ENCODE measurements at places on chromosomes 11 and 22.

DNA sequence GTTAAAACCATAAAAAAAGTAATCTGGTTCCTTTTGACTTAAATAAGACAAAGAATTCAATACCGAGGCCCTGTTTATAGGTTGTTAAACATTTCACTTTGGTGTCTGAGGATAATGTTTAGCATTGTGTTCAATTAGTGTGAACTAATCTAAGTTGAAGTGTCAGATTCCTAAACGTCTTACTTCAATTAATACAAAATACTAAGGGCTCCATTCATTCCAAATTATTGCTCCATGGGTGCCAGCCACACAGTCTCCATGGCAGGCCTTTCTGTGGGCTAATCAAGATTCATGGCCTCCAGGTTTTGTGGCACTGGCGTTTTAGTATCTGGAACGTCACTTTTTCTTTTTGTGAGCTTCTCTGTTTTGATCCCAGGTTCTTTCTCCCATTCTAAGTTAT lies 89.4 kb downstream of the TMEM135 start:
- no peak for DNase-seq

- no peak for DNase-seq
Observed at GRCh38 chr22:42172773-42173172, 42.2 kb upstream of the CYP2D6 start.

GRCh38 chr11:70618431-70619101 lies 220.2 kb downstream of the CTTN start:
- DNase-seq = no peak

GRCh38 chr11:58562375-58562800 lies 13.3 kb downstream of the LPXN start:
- no peak for DNase-seq

DNA sequence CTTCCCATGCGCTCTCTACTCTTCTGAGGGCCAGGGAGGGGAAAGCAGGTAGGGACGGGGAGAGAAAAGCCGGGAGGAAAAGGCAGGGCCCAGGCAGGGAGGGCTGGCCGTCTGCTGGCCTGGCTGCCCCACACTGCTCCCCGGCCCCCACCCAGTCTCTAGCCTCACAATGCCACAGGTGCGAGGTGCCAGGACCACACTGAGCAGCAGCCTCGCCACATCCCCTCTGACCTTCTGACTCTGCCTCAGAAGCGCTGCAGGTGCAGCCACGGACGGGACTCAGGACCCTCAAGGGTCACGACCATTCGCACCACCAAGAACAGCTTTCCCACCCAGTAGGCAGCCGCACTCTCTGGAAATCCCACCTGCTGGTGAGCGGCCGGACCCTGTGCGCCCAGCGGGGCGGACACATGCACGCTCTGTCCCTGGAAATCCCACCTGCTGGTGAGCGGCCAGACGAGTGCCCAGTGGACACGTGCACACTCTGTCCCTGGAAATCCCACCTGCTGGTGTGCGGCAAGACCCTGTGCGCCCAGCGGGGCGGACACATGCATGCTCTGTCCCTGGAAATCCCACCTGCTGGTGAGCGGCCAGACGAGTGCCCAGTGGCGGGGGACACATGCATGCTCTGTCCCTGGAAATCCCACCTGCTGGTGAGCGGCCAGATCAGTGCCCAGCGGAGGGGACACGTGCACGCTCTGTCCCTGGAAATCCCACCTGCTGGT lies 20.1 kb downstream of the TOLLIP start:
- DNase-seq = no peak

DNA sequence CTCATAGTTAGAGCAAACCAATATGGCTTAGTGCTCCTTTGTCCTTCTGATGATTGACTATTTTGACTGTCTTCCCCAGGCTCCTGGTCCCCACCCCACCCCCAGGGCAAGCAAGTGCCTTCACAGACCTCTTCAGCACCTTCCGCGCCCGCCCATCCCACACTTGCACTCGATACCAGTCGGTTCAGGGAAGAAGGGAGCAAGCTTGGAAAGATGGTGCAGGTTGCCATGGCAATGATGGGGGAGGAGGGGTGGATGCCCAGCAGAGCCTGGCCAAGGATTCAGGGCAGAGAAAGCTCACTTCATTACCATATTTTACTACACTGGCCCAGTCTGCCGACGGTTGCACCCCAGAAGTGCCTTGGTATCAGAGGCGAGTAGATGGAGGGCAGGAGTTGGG lies 2.2 kb downstream of the TMEM132A start:
- no peak for DNase-seq

- no peak for DNase-seq
Observed at GRCh38 chr22:31530823-31531195, 34.5 kb downstream of the SFI1 start.

DNA sequence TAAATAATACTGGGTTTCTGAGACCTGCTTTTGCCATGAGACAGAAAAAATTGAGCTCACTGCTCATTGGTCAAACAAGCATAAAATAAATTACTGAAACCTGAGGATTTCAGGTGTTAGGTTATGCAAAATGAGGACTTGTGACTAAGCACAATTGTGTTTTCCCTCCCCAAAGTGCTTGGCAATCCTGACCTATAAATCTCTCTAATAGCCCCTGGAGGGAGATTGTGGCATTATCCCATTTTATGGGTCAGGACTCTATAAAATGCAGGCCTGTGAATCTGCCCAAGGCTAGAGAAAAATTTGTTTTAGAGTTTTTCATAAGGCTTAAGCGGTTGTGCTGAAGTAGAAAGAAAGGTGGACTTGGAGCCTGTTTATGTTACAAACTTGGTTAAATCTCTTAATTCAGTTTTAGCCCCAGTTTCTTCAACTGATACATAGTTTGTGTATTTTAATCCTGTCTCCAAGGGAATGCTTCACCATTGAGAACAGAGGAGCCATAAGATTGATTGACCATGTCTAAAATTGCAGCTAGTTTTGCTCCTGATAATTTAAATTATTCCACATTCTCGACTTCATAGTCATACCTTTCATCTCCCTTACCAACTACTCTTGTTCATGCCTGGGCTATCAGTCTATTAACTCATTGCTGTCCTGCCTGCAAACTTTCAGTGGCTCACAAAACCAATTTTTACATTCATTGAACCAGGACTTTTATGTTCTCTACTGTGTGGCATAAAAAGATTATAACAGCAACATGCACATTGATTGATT lies 63.6 kb upstream of the LRRC4C start:
- DNase-seq = no peak

- DNase-seq = no peak
Observed at GRCh38 chr11:68505596-68505995, 45.0 kb downstream of the PPP6R3 start.

GRCh38 chr11:44855493-44855849 lies 95.2 kb downstream of the TP53I11 start:
- DNase-seq = no peak

DNA sequence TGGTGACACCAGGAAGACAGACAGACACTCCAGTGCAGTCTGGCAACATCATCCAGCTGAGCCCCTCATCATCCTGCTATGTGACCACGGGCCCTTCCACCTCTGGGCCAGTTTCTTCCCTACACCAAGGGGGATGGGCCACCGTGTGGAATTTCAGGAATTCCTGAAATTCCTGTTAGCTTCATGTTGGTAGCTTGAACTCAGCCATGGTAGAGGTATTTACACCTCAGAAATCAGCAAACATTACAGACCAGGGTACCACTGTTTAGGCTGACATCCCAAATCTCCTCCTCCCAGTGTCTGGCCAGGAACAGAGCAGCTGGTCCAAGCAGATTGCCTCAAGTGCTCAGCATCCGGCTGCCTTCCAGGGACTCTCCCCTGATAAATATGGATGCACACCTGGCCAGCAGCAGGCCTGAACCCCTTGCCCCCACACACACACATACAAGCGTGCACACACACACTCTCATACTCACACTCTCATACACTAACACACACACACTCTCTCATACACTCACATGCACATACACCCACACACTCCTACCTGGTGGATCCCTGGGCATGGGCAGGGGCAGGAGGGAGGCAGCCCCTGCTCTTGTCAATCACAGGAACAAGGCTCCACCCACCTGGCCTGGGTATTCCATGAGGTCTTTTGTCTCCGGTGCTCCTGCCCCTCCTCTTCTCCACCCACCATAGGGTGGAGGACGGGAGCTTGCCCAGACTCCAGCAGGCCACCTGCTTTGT lies 85.2 kb downstream of the BUD13 start:
- DNase-seq = no peak

DNA sequence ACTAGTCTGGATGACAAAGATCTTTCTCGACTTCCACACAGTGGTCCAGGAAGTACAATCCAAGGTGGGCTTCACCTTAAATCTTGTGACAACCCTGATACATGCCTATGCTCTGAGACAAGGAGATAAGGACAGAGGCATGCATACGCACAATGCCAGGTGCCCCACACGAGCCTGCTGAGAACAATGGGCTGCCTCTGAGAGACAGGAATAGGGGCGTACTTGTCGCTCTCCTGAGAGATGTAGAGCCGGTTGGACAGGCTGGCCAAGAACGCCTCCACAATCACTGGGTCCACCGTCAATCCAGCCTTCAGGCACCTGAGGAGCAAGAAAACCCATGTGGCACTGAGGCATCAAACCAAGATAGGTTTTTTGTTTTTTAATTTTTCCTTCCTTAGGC lies 25.5 kb downstream of the SERPIND1 start:
- DNase-seq = no peak

GRCh38 chr11:9765320-9766101 lies 101.6 kb downstream of the SWAP70 start:
- DNase-seq = no peak

DNA sequence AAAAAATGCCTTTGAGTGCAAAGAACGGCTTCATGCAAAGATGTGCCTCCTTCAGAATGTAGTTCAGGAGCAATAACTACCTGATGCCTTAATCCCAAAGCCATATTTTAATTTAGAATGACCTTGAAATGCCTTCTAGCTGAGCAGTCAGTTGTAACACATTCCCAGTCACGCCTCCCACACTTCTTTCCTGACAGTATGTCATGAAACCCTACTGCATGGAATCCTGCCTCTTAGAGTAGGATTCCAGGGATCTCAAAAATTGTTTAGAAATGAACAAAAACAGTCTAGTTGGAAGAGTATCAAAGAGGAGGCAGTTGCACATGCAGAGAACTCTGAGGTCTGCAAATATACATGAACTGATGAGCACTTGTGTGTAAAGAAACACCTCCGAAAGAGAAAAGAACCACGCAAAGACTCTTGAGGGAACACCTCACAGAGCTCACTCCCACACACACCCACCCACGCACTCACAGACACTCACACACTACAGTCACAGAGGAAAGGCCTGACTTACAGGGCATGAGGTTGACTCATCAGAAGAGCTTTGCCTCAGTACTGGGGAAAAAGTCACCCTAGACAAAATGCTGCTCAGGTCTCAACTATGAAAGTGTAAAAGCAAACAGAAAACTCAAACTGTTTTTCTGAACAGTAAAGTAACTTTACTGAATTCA lies 77.4 kb downstream of the GGTLC2 start:
- DNase-seq = no peak

DNA sequence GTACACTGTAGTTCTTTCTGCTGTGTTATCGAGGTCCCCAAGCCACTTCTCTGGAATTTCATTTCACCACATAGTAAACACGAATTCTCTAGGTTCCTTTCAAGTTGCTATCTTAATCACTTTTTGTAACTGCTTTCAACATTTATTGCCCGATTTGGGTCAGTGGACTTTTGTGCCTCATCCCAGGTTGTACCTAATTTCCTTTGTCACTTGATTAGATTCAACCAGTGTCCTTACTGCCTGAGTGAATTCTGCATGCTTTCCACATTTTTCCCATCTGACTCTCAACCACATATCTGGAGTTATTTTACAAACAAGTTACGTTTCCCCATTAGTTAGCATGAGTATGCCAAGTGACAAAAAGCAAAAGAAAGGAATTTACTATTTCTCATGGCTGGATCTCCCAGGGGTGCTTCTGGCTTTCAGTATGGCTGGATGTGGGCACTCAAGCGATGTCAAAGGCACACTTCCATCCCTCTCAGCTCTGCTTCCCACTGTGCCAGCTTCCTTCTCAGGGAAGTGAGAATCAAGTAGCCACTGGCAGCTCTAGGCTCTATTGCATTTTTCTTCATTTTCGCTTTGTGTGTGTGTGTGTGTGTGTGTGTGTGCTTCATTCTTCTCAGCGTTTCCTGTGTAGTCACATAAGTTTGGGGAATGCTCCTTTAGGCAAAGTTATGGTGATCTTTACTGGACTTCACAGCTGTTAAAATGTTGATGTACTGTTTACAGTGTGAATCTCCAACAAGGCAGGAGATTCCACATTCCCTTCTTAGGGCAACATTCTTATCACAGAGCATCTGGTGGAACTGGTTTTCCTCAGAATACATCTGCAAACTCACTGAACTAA lies 128.9 kb downstream of the DBX1 start:
- no peak for DNase-seq

GRCh38 chr11:73729594-73730206 lies 31.2 kb downstream of the RAB6A start:
- DNase-seq = peak; percentile 69

DNA sequence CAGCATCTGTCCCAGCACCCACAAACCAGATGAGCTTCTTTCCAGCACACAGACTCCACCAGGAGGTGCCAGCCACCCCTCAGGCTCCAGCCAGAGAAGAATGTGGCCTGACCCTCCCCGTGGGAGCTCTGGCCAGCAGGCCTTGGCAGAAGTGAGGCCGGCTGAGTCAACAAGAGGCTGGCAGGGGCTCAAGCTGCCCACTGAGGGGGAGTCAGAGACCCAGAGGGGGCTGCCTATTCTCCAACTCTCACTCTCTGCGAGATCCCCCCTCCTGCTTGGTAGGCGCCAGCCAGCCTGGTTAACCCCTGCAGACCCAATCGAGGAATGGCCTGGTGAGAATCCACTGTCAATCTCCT lies 10.6 kb upstream of the CDC42EP1 start:
- peak; percentile 93 for DNase-seq

DNA sequence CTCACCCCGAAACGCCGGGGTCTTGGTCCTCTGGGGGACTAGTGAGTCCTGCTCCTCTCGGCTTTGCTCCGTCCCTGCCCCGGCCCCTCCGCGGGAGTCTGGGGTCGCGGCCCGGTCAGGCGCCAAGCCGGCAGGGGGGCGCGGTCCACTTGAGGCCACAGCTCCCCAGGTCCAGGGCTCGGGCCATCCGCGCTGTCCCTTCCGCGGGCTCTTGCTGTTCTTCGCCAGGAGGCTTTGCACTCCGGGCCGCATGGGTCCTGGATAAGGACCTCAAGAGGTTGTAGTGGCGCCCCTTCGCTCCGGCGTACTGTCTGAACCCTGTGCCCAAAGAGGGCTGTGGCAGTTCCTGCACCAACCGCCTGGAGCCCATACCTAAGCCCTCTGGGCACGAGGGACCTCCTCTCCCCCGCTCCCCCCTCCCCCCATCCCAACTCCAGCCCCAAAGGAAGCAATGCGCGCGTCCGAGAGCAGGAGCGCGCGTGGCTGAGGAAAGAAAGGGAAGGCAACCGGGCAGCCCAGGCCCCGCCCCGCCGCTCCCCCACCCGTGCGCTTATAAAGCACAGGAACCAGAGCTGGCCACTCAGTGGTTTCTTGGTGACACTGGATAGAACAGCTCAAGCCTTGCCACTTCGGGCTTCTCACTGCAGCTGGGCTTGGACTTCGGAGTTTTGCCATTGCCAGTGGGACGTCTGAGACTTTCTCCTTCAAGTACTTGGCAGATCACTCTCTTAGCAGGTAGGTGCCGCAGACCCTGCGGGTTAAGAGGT lies at the start of gene ADM:
TSS of gene ADM (plus strand) at position 579 of the 767 bp plus-strand sequence. CDS start 628 bp downstream, outside the sequence.
- DNase-seq = peak; percentile 69

Measured in pons (tissue), 1 donor.